ENCODE measurements at places on chromosomes 2 and 18.

DNA sequence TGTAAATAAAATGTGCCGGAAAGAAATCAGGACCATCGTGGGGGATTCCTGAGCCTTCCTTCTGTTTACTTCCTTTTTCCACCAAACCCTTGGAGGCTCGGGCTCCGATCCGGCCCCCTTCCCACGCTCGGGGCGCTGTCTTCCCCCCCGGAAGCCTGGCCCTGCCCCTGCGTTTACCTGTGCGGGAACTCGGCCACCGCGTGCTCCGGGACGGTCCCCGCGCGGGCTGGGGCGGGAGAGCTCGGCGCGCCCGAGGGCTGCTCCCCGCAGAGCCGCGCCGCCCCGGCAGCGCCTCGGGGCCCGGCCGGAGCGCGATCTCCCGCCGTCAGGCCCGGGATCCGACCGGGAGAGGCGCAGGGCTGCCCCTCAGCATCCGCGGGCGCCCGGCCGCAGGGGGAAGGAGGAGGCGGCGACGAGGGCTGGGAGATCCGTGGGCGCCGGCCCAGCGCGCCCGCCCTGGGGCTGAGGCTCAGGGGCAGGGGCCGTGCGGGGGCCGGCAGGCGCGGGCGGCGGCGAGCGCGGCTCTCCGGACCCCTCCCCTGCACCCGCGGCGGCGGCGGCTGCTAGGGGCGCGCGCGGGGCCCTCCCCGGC is 435 bp downstream of the ADCY3 start:
- no peak for DNase-seq

GRCh38 chr2:8138923-8139667 is 542.8 kb upstream of the ID2 start:
- DNase-seq, result no peak

DNA sequence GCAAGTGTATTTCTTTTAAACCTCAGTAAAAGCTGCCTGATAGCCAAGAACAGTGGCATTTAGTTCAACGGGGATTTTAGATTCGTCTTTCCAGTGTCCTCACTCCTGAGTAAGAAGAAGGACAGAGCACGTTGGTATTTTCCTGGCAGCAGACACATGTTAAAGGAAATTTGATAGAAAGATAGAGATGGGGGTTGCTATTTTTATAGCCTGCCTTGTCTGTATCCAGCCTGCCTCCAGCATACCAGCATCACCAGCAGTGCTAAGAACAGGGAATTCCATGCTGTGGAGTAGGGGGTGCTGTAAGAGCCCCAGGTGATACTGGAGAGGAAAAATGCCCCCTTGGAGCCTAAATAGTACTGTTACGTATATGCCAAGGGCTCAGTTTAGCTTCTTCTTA is 1.1 kb upstream of the SMYD1 start:
- DNase-seq, result no peak

DNA sequence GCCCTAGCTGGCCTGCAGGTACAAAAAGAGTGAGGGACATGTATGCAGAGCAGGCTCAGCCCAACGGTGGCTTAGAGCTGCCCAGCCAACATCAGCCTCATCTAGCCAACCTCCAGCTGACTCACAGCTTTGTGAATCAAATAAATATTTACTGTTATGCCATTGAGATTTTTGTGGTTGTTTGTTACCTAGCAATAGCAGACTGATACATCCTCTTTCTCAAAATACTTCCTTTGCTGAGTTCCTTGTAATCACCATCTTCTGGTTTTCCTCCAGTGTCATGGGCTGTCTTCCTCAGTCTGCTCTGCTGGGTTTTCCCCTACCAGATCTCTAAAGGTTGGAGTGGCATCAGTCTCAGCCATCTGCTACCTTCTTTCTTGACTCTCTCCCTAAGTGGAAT is 126.6 kb upstream of the SLC1A4 start:
- no peak for DNase-seq

DNA sequence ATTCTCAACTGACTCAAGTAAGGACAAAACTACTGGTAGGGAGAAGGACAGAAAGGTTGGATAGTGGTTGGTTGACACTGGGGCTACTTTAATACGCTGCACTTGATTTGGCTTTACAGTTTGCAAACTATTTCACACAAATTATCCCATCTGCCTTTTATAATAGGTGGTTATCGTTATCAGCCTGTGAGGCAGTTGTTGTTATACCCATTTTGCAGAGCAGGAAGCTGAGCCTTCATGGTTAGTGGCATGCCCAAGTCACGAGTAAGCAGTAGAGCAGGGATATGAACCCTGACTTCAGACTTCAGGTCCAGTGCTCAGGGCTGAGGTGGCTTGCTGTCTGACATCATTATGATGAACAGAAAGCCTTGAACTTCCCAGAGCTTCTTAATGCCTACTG is 5.3 kb downstream of the CTIF start:
- peak; percentile 1 for DNase-seq

GRCh38 chr2:75021672-75022071 is 63.2 kb downstream of the POLE4 start:
- DNase-seq, result no peak

- no peak for DNase-seq
These were observed 2.2 kb downstream of the DNER start for GRCh38 chr2:229712136-229712535.

GRCh38 chr2:72915907-72916742 is 1.2 kb upstream of the EMX1 start:
- DNase-seq, result peak; percentile 53

GRCh38 chr2:128160616-128161275 is 69.7 kb downstream of the UGGT1 start:
- no peak for DNase-seq

DNA sequence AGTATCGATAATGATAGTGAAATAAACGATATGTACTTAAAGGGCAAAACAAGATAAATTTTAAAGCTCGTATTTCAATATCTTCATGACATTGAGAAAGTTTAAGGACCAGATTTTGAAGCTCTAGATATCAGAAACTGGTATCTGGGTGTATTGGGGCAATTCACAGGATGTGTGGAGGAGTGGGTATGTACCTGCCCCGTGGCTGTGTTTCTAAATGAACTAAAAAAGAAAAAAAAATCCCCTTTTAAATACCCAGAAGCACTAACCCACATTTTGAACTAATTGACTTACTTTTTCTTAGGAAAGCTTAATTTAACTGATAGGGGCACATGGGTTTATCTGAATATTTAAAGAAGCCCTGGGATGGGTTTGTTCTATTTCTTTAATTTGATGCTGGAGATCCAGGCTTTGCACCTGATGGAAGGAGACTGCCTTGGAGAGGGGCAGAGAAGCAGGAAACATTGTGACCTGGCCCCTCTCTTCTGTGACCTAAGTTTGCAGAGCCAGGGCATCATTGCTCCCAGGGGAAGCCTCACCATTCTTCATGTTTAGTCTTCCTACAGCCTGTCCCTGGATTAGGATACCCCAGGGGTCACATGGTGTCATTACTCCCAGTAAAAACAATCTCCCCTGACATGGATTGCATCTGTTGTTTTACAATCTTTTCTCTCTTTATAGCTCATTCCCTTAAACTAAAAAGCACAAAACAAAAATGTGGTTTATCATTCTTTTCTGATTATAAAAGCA is 7.6 kb upstream of the KCTD1 start:
- no peak for DNase-seq

- DNase-seq, result no peak
These were observed 20.0 kb downstream of the PASK start for GRCh38 chr2:241129086-241129871.

DNA sequence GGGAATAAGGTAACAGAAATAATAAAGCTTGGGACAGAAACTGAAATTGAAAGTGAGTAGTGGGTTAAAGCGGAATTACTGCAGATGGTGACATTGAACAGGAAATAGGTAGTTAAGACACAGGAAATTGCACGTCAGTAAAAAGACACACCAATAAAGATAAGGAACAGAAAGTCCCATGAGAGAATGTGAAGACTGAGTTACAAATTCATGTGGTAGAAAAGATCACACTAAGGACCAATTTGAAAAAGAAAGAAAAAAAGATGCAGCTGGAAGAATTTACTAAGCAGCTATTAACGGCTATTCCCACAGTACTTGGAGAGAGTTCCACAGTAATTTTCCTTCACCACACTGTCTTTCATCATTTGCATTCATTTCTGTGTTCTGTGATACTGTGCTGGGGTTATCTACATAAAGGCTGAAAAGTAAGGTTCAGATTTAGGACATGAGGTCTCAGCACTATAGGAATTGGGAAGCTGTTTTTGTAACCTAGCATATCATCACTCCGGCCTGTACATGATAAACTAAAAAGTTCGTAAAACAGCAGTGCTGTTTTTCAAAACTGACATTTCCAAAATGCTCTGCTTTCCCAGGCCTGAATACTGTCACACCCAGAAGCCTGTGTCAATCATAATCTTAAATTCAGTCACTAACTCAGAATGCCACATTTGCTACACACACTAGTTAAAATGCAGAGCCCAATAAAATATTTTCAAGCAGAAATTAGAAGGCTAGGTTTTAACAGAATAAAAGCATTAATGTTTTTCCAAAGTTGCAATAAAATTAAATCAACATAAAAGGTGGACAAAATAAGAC is 42.9 kb downstream of the SRBD1 start:
- DNase-seq, result no peak

DNA sequence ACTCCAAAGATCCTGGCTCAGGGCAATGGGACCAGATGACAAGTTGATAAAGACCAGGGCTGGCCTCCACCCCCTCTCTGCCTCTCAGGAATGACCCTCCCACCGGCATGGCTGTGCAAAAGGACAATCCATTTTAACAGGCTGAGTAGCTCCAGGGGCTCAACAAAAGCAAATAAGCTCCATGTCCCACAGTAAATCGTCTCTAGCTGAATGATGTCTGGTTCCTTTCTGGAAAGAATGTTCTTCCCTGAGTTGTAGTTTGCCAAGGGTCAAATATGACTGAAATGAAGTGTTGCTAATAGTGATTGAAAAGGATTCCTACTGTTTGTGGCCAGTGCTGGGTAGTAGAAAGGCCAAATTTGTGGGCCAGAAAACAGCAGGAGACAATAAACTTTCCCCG is 434.4 kb upstream of the ETAA1 start:
- DNase-seq, result no peak

DNA sequence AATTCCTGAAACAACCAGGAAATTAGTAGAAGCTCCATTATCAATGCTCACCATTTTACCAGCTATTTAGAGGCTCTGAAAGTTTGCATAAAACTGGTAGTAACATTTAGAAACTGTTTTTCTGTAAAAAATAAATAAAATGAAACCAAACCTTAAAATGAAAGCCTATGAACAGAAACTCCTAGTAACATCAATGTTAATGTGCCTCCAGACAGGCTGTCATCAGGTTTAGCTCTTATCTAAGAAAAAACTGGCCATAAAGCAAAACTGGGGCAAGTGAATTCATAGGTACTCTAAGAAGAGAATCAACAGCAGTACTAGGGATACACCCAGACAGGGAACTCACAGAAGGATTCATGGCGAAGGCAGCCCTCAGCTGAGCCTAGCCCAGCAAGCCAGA is 8.0 kb downstream of the E2F6 start:
- DNase-seq, result no peak

DNA sequence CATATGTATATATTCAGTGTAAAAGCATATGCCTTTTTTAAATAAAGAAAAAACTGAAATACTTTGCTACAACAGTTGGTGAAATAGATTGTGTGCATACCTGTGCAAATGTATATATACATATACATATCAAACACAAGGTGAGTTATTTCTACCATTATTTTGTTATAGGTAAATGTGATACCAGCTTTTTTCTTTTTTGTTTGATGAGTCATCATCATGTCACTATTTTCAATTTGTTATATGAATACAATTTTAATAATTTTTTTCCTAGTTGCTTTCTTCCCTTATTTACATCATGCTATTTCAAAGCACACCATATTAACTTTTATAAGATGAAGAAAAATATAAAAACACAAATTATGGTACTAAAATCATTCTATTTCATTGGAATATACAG is 87.0 kb upstream of the STK17B start:
- no peak for DNase-seq

DNA sequence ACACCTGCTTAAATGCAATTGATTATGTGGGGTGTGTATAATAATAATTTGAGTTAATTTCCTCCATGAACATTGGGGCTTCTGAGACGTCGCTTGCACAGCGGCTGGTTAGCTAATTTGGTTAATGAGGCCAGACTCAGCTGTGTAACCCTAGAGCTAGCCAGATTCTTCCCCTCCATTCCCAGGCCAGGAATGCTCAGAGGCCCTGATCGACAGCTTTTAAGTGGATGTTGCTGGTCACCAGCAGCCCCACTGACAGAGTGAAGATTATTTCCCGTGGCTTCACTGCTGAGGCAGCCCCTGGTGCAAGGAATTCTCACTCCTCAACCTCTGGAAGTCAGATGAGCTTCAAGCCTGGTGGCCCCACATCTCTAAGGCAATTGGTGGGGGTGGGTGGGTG is 12.4 kb upstream of the EPAS1 start:
- no peak for DNase-seq

GRCh38 chr2:208311321-208311720 is 45.3 kb downstream of the PIKFYVE start:
- no peak for DNase-seq

DNA sequence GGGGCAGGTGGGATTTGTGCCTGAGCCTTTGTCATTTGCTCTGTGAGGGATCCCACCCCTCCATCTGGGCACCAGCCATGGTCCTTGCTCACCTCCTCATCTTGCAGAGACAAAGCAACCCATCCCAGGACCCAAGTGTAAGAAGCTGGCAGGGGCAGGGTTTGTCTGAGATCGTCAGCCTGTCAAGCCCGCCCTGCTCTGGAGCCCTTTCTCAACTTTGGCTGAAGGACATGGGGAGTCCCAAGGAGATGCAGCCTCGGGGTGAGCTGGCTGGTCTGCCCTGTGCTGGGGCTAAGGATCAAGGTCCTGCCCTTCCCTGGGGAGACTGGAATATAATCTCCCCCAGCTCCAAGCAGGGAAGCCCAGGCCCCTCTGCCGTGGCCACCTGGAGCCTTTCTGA is 86.0 kb downstream of the CAPN13 start:
- DNase-seq, result no peak

- DNase-seq, result no peak
These were observed 75.2 kb downstream of the SOWAHC start for GRCh38 chr2:109689182-109689930.

DNA sequence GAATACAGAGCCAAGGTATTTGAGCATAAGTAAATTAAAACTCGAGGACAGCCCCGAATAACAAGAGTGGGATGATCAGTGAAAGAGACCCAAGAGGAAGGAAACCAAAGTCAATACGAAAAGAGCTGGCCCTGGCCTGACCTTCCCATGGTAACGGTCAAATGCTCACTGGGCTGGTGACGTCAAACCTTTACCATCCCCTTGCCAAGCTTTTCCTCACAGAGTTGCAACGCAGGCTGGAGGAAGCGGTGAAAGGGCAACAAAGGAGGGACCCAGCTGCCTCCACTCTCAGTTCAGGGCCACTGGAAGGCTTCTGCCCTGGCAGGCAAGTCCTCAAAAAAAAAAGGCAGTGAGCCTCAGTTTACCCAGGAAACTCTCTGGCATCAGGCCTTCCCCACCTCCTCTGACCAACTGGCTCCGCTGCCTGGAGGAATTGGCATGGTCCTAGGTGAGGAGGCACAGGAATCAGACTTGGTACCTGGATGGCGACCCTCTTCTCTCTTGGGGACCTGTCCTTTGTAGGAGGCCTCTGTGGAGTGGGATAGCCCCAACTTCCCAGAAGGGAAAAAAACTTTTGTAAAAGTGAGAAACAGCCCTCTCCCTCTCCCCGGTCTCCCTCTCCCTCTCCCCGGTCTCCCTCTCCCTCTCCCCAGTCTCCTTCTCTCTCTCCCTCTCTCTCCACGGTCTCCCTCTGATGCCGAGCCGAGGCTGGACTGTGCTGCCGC is 212.4 kb downstream of the ANAPC1 start:
- DNase-seq, result peak; percentile 76

- DNase-seq, result no peak
These were observed 142.0 kb downstream of the ACTR3 start for GRCh38 chr2:114031605-114032505.

All from right hindlimb (tissue), 1 donor.